ENCODE measurements at places on chromosomes 11 and 22.

DNA sequence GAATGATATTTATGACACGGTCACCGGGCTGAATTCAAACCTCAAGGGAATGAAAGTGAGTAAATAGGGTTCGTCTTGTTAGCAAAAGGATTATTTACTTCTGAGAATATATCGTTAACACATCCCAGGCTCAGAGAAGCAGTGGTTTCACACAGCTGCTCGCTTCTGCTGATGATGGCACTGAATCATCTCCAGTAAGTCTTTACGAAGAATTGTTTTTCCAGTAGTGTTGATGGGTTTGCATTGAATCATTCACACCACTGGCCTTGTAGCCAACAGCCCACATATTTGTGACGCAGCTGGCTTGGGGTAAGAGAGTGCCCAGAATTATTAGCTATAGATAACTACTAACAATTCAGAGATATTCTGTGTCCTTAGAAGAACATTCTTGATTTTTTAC is 236.3 kb downstream of the CADM1 start:
- no peak for DNase-seq

- DNase-seq = no peak
Measured at GRCh38 chr22:25062386-25063085, 110.0 kb downstream of the KIAA1671 start.

DNA sequence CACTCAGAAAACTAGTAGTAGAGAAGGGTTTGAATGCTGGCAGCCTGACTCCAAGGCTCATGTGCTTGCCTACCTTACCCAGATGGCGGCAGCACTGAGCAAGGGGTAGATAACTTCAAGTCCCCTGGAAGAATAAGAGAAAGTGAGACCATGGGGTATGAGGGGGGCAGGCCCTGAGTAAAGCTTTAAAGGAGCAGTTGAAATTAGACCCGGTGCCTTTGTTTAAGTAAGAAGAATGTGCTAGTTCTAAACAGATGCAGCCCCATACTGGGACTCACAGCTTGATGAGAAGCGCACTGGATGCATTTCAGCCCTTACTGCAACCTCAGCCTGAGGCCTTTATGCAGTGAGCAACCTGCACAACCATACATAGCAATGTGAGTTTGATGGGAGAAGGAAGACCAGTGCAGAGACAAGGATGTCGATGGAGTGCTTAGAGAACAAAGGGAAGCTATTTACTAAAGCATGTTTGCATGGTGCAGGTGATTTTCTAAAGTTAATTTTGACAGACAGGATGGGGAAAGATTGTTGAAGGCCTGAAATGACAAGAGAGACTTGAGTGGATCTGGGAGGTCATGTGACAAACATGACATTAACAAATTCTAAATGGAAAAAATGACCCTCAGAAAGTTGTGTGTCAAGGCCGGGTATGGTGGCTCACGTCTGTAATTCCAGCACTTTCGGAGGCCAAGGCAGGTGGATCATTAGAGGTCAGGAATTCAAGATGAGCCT is 27.1 kb upstream of the TMA7B start:
- DNase-seq = peak; percentile 12

GRCh38 chr11:2260491-2261364 is 9.7 kb downstream of the ASCL2 start:
- DNase-seq = no peak

DNA sequence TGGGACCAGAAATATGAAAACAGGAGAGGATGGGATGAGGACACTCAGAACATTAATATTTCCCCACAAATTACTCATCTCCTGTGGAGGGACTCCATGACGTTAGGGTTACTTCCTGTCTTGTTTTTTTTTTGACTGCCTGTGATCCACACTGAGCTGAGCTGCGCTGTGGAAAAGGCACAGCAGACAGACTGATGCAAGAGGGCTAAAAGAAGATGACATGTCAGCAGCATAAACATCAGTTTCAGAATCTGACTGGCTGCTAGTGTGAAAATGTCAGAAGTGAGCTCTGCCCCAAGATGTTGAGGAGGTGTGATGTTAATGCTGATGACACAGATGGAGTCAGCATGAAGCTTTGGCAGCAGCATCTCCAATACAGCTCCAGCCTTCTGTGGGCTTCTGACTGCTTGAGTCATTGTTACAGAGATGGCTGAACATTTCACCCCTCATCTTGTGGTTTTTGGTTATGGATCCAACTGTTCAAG is 286.8 kb downstream of the BLID start:
- peak; percentile 15 for DNase-seq

DNA sequence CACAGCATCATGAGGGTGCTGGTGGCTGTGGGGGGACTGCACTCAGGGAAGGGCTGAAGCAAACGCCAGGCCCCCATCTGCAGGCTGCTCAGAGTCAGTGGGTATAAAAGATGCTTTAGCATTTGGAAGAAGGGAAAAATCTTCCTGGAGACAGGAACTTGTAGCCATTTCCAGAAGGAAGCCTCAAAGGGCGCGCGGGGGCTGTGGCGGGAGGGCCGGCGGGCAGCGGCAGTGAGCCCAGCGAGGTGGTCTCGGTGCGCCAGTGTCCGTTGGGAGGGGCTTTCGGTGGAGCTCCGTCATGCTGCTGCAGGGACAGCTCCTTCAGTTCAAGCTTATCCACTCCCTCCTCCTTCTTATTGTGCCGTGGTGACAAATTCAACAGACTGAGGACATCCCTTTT is 63.0 kb upstream of the PITPNB start:
- DNase-seq = no peak

- DNase-seq = no peak
Measured at GRCh38 chr11:32033067-32033466, 57.8 kb upstream of the RCN1 start.

- DNase-seq = no peak
Measured at GRCh38 chr11:111095327-111095726, 150.2 kb upstream of the POU2AF2 start.

GRCh38 chr11:117572129-117572528 is 224.9 kb downstream of the DSCAML1 start:
- DNase-seq = no peak

GRCh38 chr22:17774926-17775685 is 837 bp upstream of the BID start:
- DNase-seq = no peak

- DNase-seq = no peak
Measured at GRCh38 chr11:131290185-131290584, 80.2 kb upstream of the NTM start.

- DNase-seq = no peak
Measured at GRCh38 chr22:37162221-37163095, 12.7 kb upstream of the IL2RB start.

DNA sequence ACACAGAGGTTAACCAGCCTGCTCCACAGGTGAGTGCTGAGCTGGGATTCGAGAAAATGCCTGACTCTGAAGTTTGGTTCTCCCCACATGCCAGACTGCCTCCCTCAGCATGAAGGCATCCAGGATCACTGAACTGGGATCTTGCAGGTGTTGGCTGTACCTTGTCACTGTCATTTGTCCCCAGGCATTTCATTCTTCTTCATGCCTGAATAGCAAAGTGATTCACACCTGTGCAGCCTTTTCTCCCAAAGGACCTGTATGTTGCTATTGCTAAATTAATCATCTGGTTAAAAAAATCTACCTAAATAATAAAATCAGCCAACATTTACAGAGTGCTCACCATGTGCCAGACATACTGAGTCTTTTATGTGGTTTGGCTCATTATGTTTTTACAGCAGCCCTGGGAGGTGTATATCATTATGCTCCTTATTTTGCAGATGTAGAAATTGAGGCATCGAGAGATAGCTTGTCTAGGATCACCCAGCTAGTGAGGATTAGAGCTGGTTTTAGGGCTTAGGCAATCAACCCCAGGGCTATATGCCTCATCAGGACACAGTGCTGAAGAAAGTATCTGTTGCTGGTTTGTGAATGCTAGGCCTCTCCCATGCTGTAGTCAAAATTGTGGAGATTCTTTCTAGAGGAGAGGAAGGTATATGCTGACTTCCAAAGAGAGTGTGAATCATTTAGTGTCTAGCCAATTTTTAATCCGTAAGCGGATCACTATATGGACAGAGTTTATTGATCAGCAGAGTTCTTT is 204.4 kb downstream of the HIPK3 start:
- DNase-seq = no peak

GRCh38 chr11:70270877-70271648 is 573 bp downstream of the PPFIA1 start:
- no peak for DNase-seq

- DNase-seq = no peak
Measured at GRCh38 chr11:69307421-69307820, 13.5 kb downstream of the MYEOV start.

GRCh38 chr11:46672381-46672839 is 28.0 kb downstream of the ARHGAP1 start:
- no peak for DNase-seq

- no peak for DNase-seq
Measured at GRCh38 chr22:49599039-49599438, 228.6 kb downstream of the BRD1 start.

DNA sequence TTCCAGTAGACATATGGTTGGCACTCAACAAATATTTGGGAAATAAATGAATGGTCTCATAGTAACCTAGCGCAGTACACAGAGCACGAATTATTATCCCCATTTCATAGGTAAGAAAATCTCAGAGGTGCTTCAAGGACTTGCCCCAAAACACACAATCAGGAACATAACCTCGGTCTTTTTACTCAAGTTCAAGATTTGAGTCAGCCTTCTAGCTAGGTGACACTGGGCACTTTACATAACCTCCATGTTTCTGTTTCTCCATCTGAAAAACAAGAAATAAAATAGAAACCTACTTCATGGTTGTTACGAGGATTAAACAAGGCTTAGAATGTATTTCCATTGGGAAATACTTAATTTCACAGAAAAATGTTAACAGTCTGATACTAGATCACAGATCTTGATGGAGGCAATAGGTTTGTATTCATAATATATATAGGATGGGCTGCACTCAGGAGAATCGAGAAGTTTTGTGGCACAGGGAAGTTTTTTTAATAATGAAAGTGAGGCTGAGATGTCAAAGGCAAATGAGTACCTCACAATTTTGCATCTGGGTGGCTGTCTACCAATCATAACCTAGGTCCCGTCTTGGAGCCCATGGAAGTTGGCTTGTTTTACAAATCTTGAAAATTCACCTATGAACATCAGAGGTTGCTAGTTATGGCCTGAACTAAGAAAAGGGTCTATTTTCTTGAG is 147.4 kb upstream of the ZC3H12C start:
- DNase-seq = no peak

GRCh38 chr11:101726988-101727387 is 143.2 kb upstream of the TRPC6 start:
- no peak for DNase-seq

DNA sequence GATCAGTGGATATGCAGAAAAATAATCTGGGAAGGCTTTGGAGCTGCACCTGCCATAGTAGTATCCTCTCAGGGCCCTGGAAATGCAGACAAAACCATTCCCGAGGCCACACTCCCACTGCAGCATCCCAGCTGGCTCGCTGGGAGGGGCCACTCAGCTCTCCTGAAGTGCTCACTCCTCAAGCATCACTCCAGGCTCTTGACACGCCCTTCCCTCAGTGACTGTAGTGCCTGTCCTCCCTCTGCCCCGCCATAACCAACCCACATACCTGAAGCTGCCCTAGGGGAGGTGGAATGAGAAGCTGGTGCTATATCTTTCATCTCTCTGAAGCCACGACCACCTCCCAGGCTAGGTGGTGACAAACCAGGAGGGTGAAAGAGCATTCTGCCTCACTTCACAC is 4.8 kb downstream of the DSCAML1 start:
- no peak for DNase-seq

GRCh38 chr22:49006207-49007012 is 821.3 kb downstream of the BRD1 start:
- DNase-seq = no peak

DNA sequence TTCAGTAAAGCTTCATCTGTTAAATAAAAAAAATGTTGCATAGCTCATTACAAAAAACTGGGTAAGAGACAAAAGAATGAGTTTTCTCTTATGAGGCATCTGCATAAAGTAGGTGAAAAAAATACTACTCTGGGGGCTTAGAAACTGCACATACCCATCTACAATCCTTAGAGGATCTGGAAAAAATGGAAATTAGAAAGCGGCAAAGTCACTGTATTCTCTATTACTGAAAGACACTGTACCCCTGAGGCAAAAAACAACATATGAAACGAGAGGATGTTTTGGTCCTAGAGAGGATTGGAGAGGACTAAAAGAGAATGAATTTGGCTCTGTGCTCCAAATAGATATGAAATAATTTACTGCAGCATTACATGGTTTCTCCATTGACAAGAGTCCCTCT is 206.7 kb upstream of the PITPNB start:
- DNase-seq = no peak

DNA sequence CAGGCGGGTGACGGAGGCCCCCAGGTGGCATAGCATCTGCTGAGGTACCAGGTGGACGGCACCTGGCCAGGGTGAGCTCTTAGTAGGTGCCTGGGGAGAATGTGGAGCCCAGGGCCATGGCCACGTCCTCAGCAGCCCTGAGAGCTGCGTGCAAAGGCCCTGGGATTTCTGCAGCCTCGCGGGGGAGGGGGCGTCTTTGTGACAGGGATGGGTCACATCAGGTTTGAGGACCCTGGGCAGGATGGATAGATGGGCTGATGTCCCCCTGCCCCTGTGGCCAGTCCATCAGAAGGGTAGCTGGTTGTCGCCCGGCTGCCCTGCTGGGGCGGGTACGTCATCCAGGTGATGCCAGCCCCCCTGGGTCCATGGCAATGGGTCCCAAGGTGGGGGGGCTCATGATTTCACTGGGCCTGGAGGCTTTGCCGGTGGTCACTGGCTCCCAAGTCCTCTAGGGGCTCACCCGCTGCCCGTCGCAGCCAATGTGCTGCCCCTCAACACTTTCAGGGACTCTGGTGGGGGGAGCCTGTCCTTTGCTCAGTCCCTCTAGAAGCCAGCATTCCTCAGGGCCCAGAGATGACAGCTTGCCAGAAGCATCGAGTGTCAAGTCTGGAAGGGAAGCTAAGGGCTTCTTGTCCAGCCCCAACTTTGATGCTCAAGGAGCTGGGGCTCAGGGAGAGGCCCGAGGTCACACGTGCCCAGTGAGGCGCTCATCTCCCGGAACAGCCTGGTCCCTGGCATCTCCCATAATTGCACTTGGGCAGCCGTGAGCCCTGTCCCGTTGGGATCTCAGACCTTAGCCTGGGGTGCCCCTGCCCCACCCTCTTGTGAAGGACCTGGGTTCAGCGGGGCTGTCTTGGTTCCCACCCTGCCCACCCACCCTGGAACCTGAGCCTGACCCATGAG is 777 bp downstream of the TBX10 start:
- DNase-seq = no peak

GRCh38 chr22:48531761-48532435 is 1295.8 kb downstream of the BRD1 start:
- DNase-seq = no peak

GRCh38 chr11:69291459-69292110 is 2.4 kb upstream of the MYEOV start:
- no peak for DNase-seq

GRCh38 chr11:79383874-79384273 is 57.0 kb downstream of the TENM4 start:
- DNase-seq = no peak
